Mucosa of descending colon (tissue), 3 donors: ENCODE measurements at places on chromosomes 3 and 15. TPM values are rescaled to one million over a fixed set of nuclear protein-coding genes. Genes with fewer than 3 reads are reported as not detected.

The PRICKLE2 gene
- 66.3 TPM for total RNA-seq

The RNF123 gene
- 45.5 TPM for total RNA-seq

The SPTBN5 gene
- 0.36 TPM for total RNA-seq

The FANCD2OS gene
- not detected for total RNA-seq

The ITIH1 gene
- total RNA-seq = not detected

The GPR171 gene
- 1.3 TPM for total RNA-seq

The LHFPL4 gene
- total RNA-seq = 0.14 TPM

The CCR2 gene
- 1.2 TPM for total RNA-seq

The ARNT2 gene
- 11.1 TPM for total RNA-seq

The FANCD2 gene
- total RNA-seq = 12.9 TPM

The BMF gene
- total RNA-seq = 28.7 TPM

The LYZL4 gene
- total RNA-seq = not detected

The MYH15 gene
- 0.46 TPM for total RNA-seq

The SI gene
- total RNA-seq = 58.6 TPM

The GABRB3 gene
- 0.52 TPM for total RNA-seq

The ROBO1 gene
- total RNA-seq = 22.7 TPM

The EDC3 gene
- 30.9 TPM for total RNA-seq

The TRH gene
- not detected for total RNA-seq

The IRAK2 gene
- 3.2 TPM for total RNA-seq

The RBPMS2 gene
- total RNA-seq = 133 TPM

The CCDC39 gene
- not detected for total RNA-seq

The ZBBX gene
- not detected for total RNA-seq

The CORO2B gene
- total RNA-seq = 1.9 TPM

The HGD gene
- 15.7 TPM for total RNA-seq

The ACAP2 gene
- 69.2 TPM for total RNA-seq

The PEX5L gene
- total RNA-seq = 0.78 TPM

The ACTR8 gene
- 36.0 TPM for total RNA-seq
